CD4-positive, alpha-beta memory T cell (primary cell): ENCODE measurements at places on chromosomes 6 and 20. TPM values are rescaled to one million over a fixed set of nuclear protein-coding genes. Genes with fewer than 3 reads are reported as not detected.

The FUT9 gene
- not detected for polyA plus RNA-seq

The SLC4A11 gene
- not detected for polyA plus RNA-seq

The GJA10 gene
- polyA plus RNA-seq: not detected

The ABRACL gene
- polyA plus RNA-seq: 249 TPM

The IRF4 gene
- 2.7 TPM for polyA plus RNA-seq

The RAET1G gene
- not detected for polyA plus RNA-seq

The TNFRSF21 gene
- not detected for polyA plus RNA-seq

The IMPG1 gene
- polyA plus RNA-seq: not detected

The CCDC170 gene
- polyA plus RNA-seq: not detected

The TINAG gene
- polyA plus RNA-seq: not detected

The POM121L2 gene
- not detected for polyA plus RNA-seq

The HAO1 gene
- polyA plus RNA-seq: not detected

The ULBP2 gene
- 0.28 TPM for polyA plus RNA-seq

The CLDN20 gene
- not detected for polyA plus RNA-seq

The GRIK2 gene
- polyA plus RNA-seq: not detected

The NXT1 gene
- 102 TPM for polyA plus RNA-seq

The SLC35A1 gene
- polyA plus RNA-seq: 33.2 TPM

The LINC00237 gene
- not detected for polyA plus RNA-seq

The VSX1 gene
- polyA plus RNA-seq: not detected

The NRSN1 gene
- not detected for polyA plus RNA-seq

The CGA gene
- not detected for polyA plus RNA-seq

The SLCO4A1 gene
- polyA plus RNA-seq: 0.49 TPM
